Muscle of leg (tissue), 16 donors: ENCODE measurements at places on chromosomes 5 and 9. TPM values are rescaled to one million over a fixed set of nuclear protein-coding genes. Genes with fewer than 3 reads are reported as not detected.

DNA sequence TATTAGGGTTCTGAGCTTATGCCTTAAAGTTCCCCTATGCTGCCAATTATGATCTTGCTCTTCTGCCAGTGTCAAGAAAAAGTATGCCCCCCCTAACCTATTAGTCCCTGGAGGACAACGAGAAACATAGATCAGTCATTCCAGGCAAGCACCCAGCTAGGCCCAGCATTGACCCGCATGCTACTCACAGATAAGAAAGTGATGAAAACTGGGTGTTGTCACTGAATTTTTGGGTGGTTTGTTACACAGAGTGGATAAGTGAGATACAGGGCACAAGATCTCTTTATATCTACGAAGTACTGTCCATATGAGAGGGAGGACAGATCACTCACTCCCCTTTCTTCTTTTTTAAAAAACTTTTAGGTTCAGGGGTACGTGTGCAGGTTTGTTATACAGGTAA is 6.4 kb upstream of the TEX48 start:
- no peak for DNase-seq

DNA sequence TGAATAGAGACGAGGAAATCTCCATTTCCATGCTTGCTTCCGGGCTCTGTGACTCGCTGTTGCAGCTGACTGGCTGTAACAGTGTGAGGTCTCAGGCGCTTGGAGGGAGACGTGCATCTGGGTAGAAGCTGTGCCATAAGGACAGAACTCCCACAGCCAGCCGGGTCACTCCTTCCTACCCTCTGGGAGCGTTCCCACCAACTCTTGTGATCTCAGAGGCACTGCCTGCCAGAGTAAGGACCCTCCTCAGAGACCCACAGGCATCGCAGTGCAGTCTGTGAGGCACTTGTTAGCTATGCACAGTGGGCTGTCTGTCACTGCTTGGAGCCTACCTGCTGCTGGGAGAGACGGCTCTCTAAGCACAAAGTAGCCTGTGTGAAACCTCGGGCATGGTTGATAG is 203.4 kb upstream of the SEMA6A start:
- DNase-seq = peak; percentile 59

- DNase-seq = no peak
These were observed 12.7 kb upstream of the TRIM32 start for GRCh38 chr9:116674210-116674980.

- DNase-seq = no peak
These were observed 323.8 kb downstream of the CDK5RAP2 start for GRCh38 chr9:120256146-120256545.

The SPINK13 gene
- not detected for total RNA-seq

DNA sequence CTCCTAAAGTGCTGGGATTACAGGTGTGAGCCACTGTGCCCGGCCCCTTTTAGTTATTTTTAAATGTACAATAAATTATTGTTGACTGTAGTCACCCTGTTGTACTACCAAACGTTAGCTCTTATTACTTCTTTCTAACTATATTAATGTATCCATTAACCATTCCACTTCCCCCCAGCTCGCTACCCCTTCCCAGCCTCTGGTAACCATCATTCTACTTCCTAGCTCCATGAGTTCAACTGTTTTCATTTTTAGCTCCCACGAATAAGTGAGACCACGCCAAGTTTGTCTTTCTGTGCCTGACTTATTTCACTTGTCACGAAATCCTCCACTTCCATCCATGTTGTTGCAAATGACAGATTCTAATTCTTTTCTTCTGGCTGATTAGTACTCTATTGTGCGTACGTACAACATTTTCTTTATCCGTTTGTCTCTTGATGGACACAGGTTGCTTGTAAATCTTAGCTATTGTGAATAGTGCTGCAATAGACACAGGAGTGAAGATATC is 6.5 kb downstream of the LURAP1L start:
- no peak for DNase-seq

DNA sequence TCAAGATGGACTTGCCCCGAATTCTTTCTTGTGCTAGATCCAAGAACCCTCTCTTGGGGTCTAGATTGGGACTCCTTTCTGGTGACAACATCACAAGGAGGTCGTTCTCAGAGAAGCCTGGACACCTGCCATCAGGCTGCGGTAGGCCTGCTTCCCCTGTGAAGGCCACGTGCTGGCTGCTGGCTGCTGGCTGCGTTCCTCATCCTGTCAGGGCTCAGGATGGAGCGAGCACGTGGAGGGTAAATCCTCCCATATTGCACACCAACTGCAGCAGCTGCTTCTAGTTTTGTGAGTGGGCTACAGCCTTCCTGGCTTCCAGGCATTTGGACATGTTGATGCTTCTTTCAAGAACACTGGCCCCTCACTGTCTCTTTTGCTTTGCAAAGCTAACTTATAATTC is 95.6 kb downstream of the HSPA4 start:
- peak; percentile 75 for DNase-seq

The GRIN1 gene
- total RNA-seq = not detected

DNA sequence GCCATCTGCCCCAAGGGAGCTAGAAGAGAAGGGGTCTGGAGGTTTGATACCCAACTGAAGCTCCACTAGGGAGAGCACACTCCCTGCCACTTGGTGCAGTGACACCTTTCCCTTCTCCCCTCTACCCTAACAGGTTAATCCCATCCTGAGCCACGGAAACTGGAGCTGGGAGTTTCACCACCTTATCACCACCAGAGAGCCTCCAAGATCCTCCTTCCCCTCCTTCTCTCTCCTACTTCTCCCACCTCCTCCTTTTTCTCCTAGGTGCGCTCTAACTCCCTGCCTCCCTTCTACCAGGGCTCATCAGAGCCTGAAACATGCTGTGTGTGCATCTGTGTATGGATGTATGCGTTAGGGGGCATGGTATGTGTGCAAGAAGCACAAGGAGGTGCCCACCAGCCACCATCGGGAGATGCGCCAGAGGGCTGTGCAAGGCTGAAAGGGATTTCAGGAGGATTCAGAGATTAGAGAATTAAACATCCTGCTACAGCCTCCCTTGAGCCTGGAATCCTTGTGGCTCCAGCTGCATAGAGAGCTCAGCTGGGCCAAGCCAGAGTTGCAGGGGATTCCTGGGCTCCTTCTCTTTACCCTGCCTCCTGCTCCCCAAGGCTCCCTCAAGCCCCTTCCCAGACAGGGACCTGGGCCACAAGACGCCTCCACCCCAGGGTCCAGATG is 89.8 kb downstream of the PCDH1 start:
- DNase-seq = no peak

The ZDHHC11B gene
- total RNA-seq = 3.8 TPM

GRCh38 chr9:98214811-98215210 is 22.4 kb upstream of the CORO2A start:
- DNase-seq = no peak

The TLR4 gene
- 13.3 TPM for total RNA-seq
